ENCODE measurements at places on chromosomes 12 and 14.

- DNase-seq = no peak
Observed at GRCh38 chr14:22375321-22375930, 213.6 kb downstream of the DAD1 start.

- DNase-seq = no peak
Observed at GRCh38 chr12:90074086-90074485, 365.4 kb upstream of the ATP2B1 start.

DNA sequence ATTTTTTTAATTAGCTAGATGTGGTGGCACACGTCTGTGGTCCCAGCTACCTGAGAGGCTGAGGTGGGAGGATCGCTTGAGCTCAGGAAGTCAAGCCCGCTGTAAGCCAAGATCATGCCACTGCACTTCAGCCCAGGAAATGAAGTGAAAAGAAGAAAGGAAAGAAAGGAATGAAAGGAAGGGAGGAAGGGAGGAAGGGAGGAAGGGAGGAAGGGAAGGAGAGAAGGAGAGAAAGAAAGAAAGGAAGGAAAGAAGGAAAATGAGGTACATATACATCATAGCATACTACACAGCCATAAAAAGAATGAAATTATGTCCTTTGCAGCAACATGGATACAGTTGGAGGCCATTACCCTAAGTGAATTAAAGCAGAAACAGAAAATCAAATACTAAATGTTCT is 12.2 kb downstream of the DNAI7 start:
- no peak for DNase-seq

DNA sequence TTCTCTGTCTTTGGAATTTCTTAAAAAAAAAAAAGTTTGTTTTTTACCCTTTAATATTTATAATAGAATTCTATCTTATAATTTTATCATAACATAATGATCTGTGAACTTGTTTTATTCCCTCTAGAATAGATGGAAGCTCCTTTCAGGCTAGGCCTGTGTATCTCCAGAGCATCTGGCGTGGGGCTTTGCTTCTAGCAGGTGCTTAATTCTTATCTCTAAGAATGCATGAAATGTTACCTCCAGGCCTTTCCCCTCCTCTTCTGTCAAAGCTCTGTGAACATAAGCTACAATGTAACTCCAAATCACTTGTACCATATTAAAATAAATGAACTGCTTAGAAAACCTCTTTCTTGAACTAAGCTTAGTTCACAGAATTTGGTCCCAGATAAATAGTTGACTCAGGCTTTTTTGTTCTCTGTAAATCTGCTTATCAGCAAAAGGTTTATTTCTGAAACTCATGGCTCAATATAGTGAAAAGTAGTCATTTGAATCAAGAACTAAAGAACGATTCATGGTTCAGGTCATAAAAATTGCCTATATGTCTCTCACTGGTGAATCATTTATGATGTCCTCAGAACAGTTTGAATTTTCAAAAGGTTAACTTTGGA is 407.1 kb downstream of the TRHDE start:
- DNase-seq = no peak

GRCh38 chr12:112422531-112422930 is 3.8 kb downstream of the PTPN11 start:
- DNase-seq = no peak

GRCh38 chr14:88364710-88365413 is 20.6 kb upstream of the SPATA7 start:
- DNase-seq = no peak

- no peak for DNase-seq
Observed at GRCh38 chr14:65241125-65241752, 138.9 kb upstream of the MAX start.

DNA sequence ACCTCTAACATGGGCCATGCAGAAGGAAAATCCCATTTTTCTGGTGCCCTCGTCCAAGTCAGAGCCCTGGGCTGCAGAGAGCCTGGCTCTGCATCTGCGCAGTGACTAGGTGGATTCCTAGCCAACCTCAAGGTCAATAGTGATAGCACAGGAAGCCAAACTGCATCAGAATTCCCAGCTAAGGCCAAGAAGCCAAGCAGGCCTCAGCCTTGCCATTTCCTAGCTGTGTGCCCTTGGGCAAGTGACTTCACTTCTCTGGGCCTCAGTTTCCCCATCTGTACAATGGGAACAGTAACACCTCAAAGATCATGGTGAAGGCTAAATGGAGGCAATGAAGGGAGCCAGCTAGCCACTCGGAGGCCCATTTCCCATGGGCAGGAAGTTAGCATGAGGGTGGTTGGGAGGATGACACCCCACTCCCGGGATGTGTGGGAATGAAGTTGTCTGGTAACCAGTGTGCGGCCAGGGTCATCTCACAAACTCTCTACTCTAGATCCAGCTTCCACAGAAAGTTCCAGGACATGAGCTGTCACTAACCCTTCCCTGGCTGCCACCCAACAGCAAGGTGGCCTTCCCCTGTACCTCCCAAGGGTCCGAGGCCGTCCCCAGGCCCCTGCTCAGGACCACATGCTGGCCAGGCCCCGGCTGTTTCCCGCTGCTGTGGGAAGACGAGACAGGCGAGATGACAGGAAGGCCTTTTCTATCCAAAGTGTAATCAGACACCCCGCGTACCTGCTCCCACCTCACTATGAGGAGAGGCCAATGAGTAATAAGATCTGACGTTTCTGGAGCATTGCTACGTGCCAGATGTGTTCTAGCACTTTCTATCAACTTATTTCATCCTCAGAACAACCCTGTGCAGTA is 125.7 kb downstream of the SCARB1 start:
- DNase-seq = no peak

DNA sequence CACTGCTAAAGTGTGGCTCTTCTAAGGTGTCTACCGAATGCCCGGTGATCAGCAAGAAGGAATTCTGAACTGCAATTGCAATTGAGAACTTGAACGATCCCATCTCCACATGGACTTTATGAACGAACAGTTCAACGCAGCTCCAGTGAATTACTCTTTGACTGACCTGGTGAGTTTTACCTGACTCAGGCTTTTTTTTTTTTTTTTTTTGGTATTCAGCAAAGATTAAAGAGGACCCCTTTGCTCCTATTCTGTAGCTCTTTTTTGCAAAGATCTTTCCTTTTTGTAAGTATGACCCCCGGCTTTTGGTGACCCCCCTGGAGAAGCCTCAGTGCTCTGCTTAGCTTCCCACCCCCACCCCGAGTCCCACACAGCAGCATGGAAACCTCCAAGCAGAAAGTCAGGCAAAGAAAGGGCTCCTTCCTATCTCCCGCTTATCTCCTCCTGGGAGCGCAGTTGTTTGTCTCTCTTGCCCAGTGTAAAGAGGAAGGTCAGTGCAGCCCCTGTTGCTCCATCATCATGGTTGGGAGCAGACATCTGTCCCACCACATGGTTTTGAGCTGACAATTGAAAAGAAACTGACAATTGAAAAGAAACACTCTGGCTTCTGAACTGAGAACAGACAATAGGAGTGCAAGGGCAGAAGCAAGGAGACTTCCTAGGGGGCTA is 72.1 kb upstream of the DIO3 start:
- DNase-seq = no peak
